Hypothalamus (tissue), 51 donors: ENCODE measurements at places on chromosomes 3 and 15.

- DNase-seq, result no peak
These were observed 34.6 kb downstream of the IGSF10 start for GRCh38 chr3:151426341-151426657.

DNA sequence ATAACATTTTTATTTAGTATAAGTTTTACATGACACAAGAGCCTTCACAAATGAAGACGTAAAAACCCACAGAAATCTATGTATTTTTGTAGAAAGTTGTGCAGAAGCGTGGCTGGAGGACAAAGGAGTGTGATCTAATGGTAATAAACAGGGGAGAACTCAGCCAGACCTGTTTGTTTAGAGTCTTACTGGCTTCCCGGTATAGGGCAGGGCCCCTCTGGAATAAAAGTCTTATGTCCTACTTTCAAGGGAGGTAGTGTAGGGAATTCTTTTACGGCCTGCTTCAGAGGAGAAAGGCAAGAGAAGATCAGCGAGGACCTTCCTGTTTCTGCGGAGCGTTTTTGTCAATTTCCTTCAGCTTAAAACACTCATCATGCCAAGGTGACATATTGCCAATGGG lies 103.6 kb downstream of the TGFBR2 start:
- DNase-seq, result no peak

- DNase-seq, result no peak
These were observed 310.6 kb downstream of the CACNA2D3 start for GRCh38 chr3:54432975-54433374.

GRCh38 chr15:96735632-96736240 lies 405.2 kb downstream of the NR2F2 start:
- DNase-seq, result no peak

- DNase-seq, result no peak
These were observed 61.0 kb upstream of the ANKRD28 start for GRCh38 chr3:15858547-15859506.

- peak; percentile 87 for DNase-seq
These were observed 193.9 kb upstream of the UBE2E1 start for GRCh38 chr3:23611737-23612295.

DNA sequence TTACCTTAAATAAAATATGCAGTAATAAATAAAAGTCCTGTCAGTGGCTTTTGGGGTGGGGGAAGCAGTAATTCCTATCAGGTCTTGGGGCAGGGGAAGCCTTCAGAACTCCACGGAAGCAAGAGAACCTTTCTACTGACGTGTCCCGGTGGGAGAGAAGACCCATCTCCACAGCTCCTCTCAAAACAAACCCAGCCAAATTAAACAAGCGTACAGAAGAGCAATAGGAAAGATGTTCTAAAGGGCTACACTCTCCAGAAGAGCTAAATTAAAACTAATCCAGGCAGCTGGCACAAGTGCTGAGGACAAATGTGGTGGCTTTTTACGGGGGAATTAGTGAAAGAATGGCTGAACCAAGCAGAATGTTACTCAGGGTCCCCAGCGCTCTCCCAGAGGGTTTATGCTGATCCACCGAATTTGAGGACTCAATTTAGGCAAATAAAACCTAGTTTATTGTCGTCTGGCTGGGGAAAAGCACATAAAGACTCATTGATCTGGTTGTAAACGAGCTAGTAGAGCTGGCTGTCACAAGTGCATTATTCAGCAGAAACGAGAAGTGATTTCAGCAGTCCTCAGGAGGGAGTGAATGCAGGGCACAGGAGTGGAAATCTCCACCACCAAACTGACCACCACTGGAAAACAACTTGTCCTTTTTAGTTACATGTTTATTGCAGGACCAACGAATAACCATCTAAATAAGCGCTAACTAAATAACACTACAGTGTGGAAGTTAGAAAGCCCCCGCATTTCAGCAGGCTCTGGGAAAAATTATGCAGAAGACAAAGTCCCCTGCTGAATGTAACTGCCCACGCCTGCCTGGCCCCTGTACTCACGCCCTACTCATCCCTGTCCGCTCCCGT lies 13.5 kb downstream of the BFSP2 start:
- DNase-seq, result no peak

- DNase-seq, result no peak
These were observed 60.0 kb downstream of the PIK3CB start for GRCh38 chr3:138774529-138775253.

- no peak for DNase-seq
These were observed 9.8 kb upstream of the PRR23E start for GRCh38 chr3:127182848-127183714.

DNA sequence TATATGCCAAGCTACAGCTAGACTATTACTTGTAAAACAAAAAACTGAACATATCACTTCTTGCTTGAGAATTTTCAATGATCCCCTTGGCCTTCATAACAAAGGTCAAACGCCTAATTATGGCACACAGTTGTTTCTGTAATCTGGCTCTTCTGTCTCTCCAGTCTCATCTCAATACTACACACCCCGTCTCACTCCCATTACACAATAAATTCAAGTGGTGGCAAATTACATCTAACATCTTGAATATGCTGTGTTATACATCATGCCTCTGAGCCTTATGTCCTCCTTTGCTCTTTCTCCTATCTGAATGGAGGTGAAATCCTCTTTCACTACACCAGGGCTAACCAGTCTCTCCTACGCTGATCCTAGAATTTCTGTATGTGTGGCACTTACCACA lies 140.4 kb downstream of the TBL1XR1 start:
- DNase-seq, result no peak

DNA sequence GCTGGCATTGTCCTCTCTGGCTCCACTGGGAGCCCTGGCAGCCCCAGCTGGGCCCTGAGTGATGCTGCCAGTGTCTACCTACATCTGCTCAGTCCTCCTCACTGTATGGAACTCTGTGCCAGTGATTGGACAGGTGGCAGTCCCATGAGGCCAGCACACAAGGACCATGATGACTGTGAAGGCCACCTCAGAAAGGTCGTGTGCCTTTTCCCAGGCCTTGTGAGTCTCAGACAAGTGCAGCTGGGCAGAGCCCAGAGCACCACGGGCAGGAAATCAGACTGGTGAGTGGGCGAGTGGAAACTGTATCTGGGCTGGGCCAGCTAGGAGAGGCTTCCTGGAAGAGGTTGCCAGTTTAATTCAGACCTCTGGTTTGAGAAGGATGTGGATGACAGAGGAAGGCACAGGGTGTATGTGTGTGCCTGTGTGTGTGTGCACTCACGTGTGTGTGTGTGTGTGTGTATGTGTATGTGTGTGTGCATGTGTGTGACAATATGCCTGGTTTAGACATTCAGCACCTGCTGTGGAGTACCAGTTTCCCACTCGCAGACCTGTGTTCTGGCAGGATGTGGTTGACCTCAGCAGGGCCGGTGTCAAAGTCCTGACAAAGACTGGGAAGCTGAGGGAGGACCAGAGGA lies 7.0 kb downstream of the MAPKAPK3 start:
- no peak for DNase-seq

DNA sequence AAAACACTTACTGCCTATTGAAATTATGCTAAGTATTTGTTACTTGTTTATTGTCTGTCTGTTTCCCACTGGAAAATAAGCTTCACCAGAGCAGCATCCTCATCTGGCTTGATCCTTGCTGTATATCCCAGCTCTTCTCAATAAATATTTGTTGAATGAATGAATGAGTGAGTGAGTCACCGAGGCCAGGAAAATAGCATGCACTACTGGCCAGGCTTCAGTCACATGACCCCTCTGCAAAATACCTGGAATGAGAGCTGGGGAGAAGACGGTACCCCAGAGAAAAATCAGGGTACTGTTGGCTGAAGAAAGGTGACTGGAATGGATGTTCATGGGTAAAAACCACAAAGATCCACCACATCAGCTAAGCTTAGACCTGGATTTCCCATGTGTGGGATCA lies 331.9 kb downstream of the SHQ1 start:
- DNase-seq, result no peak

GRCh38 chr3:103927896-103928295 lies 1438.8 kb upstream of the ALCAM start:
- no peak for DNase-seq

DNA sequence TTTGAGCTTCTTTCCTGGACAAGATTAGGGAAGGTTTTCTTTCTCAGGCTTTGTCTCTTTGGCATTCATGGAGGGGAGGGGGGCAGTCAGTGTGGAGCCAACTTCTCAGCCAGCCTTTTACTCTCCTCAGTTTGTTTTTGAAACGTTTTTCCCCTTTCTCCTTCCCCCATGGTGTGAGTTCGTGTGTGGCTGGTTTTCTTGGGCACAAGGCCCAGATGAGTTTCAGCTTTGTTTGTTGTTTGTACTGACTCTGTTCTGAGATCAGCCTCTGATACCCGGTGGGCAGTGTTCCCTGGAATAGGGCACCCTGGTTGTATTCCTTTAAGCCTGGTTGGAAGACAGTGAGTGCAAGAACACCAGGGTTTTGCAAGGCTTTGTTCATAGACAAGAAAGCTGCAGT lies 168.2 kb upstream of the RARB start:
- no peak for DNase-seq
